ENCODE measurements at places on chromosomes 1 and 21. TPM values are rescaled to one million over a fixed set of nuclear protein-coding genes. Genes with fewer than 3 reads are reported as not detected.

- no peaks in the 10 kb centered on the region for H3K36me3 ChIP-seq
- peak; percentile 4 for DNase-seq
- H3K27ac ChIP-seq, result no peak overlapping the region
- peaks cover 20% of the 10 kb centered on the region for H3K27me3 ChIP-seq
These were observed 9.3 kb downstream of the PLA2G2A start for GRCh38 chr1:19969898-19970660.

DNA sequence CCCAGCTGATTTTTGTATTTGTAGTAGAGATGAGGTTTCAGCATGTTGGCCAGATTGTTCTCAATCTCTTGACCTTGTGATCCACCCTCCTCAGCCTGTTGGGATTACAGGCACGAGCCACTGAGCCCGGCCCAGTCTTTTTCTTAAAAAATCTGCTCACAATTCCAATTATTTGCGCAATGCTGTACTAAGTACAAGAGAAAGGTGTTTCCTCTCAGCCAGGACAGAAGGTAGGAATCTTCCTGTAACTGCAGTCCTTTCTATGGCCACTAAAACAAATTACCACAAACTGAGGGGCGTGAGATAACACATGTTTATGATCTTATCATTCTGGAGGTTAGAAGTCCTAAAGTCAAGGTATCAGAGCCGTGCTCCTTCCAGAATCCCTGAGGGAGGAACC lies 6.9 kb upstream of the CBR3 start:
- H3K4me3 ChIP-seq, result no peak overlapping the region
- peaks cover 3% of the 10 kb centered on the region for H3K27me3 ChIP-seq
- no peak overlapping the region for H3K27ac ChIP-seq
- no peak for DNase-seq

GRCh38 chr1:236063919-236064673 lies 794 bp downstream of the NID1 start:
- peaks cover 5% of the 10 kb centered on the region for H3K36me3 ChIP-seq
- H3K27me3 ChIP-seq, result peaks cover 52% of the 10 kb centered on the region
- H3K27ac ChIP-seq, result no peak overlapping the region
- H3K4me3 ChIP-seq, result peak overlapping the region; percentile 38
- DNase-seq, result peak; percentile 24

GRCh38 chr1:211344152-211344618 lies 17.6 kb downstream of the TRAF5 start:
- H3K4me1 ChIP-seq, result peaks cover 55% of the 10 kb centered on the region
- H3K36me3 ChIP-seq, result peaks cover 47% of the 10 kb centered on the region
- no peak overlapping the region for H3K27ac ChIP-seq
- DNase-seq, result no peak

DNA sequence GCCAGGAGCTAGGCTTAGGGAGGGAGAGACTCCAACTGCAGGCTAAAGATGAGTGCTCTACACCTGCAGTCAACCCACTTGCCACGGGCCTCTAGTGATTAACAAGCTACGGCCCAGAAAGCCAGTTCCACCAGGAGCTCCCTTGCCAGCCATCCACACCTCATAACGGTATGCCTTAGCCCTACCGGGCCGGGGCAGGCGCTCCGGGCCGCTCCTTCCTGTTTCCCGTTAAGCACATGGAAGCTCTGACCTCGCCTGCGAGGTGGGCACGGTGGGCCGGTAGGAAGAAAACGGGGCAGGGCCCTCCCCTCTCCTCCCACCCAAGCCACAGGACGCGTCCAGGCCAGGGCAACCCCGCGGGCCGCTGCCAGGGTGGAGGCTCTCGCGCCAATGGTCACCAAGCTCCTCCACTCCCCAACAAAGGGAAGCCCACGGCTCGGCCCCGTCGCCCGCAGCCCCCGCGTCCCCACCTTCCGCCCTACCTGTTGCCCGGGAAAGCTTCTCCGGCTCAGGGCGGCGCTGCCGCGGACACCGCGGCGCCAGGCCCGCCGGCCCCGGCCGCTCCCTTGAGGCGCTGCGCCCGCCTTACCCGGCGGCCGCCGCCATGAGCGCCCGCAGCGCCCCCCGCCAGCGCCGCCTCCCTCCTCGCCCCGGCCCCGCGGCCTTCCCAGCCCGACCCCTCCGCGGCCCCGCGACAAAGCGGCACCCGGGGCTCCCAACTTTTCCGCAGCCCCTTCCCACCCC lies 627 bp downstream of the CERS2 start:
- peak overlapping the region; percentile 86 for H3K4me3 ChIP-seq
- peak; percentile 46 for DNase-seq
- H3K4me1 ChIP-seq, result peaks cover 67% of the 10 kb centered on the region
- peak overlapping the region; percentile 74 for H3K27ac ChIP-seq

- H3K27me3 ChIP-seq, result no peaks in the 10 kb centered on the region
- no peaks in the 10 kb centered on the region for H3K4me1 ChIP-seq
- no peaks in the 10 kb centered on the region for H3K36me3 ChIP-seq
These were observed 63.9 kb downstream of the TRIM11 start for GRCh38 chr1:228342627-228343190.

GRCh38 chr1:44985747-44986359 lies 542 bp downstream of the EIF2B3 start:
- peak overlapping the region; percentile 86 for H3K27ac ChIP-seq
- DNase-seq, result no peak
- H3K36me3 ChIP-seq, result peaks cover 4% of the 10 kb centered on the region
- H3K27me3 ChIP-seq, result peaks cover 2% of the 10 kb centered on the region

GRCh38 chr1:204469304-204469703 lies 25.3 kb downstream of the PIK3C2B start:
- H3K36me3 ChIP-seq, result peaks cover 30% of the 10 kb centered on the region
- no peak for DNase-seq

DNA sequence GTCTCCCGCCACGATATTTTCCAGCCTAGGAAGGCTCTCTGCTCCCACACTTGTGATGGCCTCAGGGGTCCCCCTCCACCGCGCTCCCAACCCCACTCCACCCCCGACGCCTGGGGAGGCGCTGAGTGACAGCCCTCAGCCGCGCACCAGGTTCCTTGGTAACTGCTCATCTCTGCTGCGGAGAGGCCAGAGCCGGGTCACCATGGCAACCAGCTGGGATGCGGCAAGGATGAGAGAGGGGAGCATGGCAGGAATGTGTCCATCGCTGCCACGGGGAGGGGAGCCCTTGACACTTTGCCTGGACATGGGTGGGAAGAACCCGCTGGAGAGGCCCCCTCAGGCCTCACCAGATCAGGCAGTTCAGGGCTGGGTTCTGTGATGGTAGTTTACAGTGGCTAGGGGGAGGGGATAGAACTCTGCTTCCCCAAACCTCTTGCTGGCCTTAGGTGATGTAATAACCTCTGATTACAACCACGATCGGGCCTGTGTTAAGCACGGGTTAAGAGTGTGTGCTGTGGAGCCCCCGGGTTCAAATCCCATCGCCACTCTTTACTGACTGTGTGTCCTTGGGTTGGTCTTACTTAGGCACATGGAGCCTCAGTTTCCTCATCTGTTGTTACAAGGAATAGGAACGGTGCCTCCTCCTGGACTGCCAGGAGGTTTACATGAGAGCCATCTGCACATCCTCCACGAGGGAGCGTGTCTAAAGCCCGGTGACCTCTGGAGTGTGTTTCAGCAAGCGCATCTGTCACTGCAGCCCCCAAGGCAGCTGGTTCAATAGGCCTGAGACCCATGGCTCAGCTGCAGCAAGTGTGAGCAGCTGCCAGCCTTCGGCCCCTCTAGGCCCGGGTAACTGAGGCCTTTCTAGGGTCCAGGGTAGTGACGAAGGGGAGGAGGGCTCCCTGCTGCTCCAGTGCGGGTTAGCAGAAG lies 6.3 kb downstream of the KIF17 start:
- H3K27ac ChIP-seq, result no peak overlapping the region
- peaks cover 4% of the 10 kb centered on the region for H3K4me1 ChIP-seq
- peaks cover 17% of the 10 kb centered on the region for H3K27me3 ChIP-seq
- H3K4me3 ChIP-seq, result no peak overlapping the region
- DNase-seq, result no peak

DNA sequence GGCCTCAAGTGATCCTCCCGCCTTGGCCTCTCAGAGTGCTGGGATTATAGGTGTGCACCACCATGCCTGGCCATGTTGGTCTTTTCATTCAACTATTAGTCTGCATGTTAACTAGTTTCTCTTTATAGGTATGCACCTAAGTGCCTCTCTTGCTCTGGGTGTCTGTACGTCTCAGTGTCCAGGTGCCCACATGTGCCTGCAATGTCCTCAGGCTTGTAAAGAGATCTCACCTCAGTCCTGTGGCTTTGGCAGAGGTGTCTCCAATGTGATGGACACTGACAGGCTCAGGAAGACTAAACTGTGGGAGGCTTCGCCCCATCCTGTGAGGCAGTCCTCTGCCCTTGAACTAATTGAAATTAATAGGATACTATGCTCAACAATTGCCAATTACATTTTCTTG lies 526.3 kb downstream of the PTPRU start:
- no peaks in the 10 kb centered on the region for H3K4me1 ChIP-seq
- H3K36me3 ChIP-seq, result no peaks in the 10 kb centered on the region
- no peak overlapping the region for H3K4me3 ChIP-seq
- no peak for DNase-seq

- no peak for DNase-seq
- peaks cover 1% of the 10 kb centered on the region for H3K4me1 ChIP-seq
- no peak overlapping the region for H3K4me3 ChIP-seq
- peaks cover 3% of the 10 kb centered on the region for H3K36me3 ChIP-seq
- H3K27ac ChIP-seq, result no peak overlapping the region
- H3K27me3 ChIP-seq, result no peaks in the 10 kb centered on the region
These were observed 10.4 kb downstream of the RERE start for GRCh38 chr1:8807004-8807403.

GRCh38 chr1:6124746-6125365 lies 55.3 kb downstream of the CHD5 start:
- H3K4me1 ChIP-seq, result peaks cover 2% of the 10 kb centered on the region
- H3K27me3 ChIP-seq, result no peaks in the 10 kb centered on the region
- no peak overlapping the region for H3K4me3 ChIP-seq
- no peak for DNase-seq

GRCh38 chr1:198326915-198327314 lies 170.1 kb downstream of the NEK7 start:
- peaks cover 3% of the 10 kb centered on the region for H3K36me3 ChIP-seq
- H3K4me1 ChIP-seq, result no peaks in the 10 kb centered on the region
- H3K27me3 ChIP-seq, result peaks cover 9% of the 10 kb centered on the region
- no peak overlapping the region for H3K4me3 ChIP-seq

DNA sequence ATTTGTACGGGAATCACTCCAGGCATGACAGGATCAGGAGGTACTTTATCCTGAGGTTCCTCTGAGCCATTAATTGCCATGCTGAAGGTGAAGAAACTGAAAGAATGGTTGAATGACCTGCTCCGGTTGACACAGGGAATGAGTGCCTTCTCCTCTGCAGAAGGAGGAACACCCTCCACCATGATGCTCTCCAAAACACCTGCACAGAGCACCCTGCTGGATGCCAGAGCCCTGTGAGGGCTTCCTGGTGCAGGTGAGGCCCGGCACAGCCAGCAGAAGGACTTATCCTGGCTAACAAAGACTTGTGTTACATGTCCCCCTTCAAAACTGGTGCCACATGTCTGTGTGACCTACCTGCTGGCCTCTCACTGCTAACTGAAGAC lies 14.3 kb upstream of the LBR start:
- H3K27me3 ChIP-seq, result no peaks in the 10 kb centered on the region
- peaks cover 58% of the 10 kb centered on the region for H3K4me1 ChIP-seq
- H3K36me3 ChIP-seq, result no peaks in the 10 kb centered on the region

DNA sequence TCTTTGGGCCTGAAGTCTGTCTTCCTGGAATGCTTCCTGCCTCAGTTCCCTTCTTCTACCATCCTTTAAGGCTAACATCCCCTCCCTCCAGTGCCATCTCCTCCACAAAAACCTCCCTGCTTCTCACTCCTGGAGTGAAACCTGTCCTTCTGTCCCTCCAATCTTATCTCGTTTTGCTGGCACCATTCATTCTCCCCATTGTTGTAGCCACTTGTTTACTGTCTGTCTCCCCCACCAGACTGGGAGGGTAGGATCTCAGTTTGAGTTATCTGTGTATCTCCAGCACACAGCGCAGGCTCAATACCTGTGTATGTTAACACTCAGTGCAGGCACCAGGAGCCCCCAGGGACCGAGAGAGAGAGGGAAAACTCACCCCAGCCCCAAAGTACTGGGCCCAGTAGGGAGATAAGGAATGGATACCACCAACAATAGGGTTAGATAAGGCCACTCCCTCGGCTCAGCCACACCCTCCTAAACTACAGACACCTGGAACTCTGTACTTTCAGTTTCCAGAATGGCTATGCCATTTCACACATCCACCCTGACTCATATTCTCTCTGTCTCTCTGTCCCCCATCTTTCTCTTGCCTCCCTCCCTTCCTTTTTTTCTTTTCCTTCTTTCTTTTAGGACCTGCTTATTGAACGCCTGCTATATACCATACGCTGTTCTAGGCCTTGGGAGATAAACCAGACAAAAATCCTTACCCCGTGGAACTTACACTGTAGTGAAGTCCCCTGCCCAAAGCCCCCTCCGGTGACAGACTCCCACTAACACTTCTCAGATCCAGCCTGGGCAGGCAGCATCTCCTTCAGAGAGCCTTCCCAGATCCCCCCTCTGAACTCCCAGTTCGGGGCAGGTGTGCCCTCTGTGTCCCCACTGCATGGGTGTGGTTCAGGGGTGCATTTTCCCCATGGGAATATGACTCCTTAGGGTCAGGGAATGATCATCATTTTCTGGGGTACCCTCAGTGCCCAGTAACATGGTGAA lies 3.3 kb upstream of the SSBP3 start:
- H3K4me3 ChIP-seq, result peak overlapping the region; percentile 13
- peak; percentile 56 for DNase-seq
- H3K27ac ChIP-seq, result peak overlapping the region; percentile 95
- H3K4me1 ChIP-seq, result peaks cover 59% of the 10 kb centered on the region
- H3K36me3 ChIP-seq, result peaks cover 4% of the 10 kb centered on the region

GRCh38 chr1:42955311-42956063 lies 3.2 kb downstream of the SLC2A1 start:
- H3K36me3 ChIP-seq, result peaks cover 61% of the 10 kb centered on the region
- H3K4me1 ChIP-seq, result peaks cover 70% of the 10 kb centered on the region
- peak overlapping the region; percentile 89 for H3K4me3 ChIP-seq
- peak overlapping the region; percentile 87 for H3K27ac ChIP-seq
- no peak for DNase-seq

DNA sequence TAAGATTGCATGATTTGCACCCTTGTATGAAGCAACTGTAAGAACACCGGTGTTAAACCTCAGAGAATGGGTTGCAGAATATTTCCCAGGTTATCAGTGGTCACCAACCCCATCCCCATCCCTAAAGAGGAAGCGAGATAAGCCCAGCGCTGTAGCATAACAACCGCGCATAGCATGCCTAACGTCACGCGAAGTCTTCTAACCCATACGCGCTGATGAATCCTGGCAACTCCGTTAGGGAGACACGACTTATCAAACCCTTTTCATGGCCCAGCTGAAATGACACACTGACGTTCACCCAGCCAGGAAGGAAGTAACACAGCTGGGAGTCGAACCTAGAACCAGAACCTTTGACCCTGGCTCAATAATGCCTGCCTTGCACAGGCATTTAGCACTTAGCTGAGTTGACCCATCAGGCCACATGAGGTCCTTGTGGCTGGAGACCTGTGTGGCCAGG lies 24.2 kb downstream of the TMEM51 start:
- H3K27me3 ChIP-seq, result peaks cover 41% of the 10 kb centered on the region
- no peaks in the 10 kb centered on the region for H3K36me3 ChIP-seq
- no peak overlapping the region for H3K4me3 ChIP-seq
- no peak overlapping the region for H3K27ac ChIP-seq

The FCAMR gene
- not detected for total RNA-seq

The PIK3R3 gene
- 5.2 TPM for total RNA-seq

The PITHD1 gene
- total RNA-seq, result 50.0 TPM

The LAPTM5 gene
- total RNA-seq, result 482 TPM

The SLAMF7 gene
- 15.3 TPM for total RNA-seq
